AG08395 (cell line): ENCODE measurements at places on chromosomes 6 and 20.

- no peak for DNase-seq
These were observed 995 bp upstream of the GSTA4 start for GRCh38 chr6:52995913-52996645.

DNA sequence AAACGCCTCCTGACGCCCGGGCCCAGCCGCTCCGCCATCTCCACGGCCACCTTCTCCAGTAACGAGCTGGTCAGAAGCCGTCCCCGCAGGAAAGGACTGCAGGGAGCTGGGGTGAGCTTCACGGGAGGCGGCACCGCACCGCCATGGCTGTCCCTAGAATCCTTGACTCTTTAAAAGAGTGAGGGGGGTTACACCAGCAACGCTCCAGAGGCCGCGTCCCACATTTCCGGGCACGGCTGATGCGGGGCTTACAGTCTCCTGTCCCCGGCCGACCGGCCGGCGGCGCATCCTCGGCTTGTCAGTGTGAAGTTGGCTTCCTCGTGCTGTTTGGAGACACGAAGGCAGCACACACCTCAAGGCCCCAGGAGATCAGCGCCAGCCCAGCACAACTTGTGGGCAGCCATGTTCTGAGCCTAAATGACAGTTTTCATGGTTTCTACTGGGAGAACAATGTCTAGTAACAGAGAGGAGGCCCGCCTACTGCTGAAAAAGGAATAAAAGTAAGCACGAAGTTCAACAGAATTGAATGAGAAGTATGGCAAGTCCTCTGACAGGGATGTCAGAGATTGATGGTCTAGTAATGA lies 30.4 kb downstream of the SLC2A4RG start:
- no peak for DNase-seq

DNA sequence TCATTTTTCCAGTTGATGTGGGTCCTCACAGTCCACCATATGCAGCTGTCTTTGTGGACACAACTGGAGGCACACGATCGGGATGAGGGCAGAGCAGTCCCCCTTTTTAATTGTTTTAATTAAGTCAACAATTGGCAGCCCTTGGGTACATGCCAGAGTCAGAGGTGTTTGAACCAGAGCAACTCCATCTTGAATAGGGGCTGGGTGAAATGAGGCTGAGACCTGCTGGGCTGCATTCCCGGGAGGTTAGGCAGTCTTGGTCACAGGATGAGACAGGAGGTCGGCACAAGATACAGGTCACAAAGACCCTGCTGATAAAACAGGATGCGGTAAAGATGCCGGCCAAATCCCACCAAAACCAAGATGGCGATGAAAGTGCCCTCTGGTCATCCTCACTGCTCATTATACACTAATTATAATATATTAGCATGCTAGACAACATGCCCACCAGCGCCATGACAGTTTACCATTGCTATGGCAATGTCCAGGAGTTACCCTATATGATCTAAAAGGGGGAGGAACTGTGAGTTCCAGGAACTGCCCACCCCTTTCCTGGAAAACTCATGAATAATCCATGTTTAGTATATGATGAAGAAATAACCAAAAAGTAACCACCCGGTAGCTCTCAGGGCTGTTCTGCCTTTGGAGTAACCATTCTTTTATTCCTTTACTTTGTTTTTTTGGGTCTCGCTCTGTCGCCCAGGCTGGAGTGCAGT lies 31.8 kb upstream of the BLCAP start:
- DNase-seq = no peak

GRCh38 chr20:55937283-55937682 lies 68.0 kb downstream of the CBLN4 start:
- no peak for DNase-seq

- no peak for DNase-seq
These were observed 30.8 kb upstream of the HLA-DOA start for GRCh38 chr6:33040157-33040556.

GRCh38 chr6:125951323-125951722 lies 5.2 kb upstream of the HINT3 start:
- no peak for DNase-seq

GRCh38 chr20:20213526-20214121 lies 154.3 kb upstream of the INSM1 start:
- DNase-seq = no peak

DNA sequence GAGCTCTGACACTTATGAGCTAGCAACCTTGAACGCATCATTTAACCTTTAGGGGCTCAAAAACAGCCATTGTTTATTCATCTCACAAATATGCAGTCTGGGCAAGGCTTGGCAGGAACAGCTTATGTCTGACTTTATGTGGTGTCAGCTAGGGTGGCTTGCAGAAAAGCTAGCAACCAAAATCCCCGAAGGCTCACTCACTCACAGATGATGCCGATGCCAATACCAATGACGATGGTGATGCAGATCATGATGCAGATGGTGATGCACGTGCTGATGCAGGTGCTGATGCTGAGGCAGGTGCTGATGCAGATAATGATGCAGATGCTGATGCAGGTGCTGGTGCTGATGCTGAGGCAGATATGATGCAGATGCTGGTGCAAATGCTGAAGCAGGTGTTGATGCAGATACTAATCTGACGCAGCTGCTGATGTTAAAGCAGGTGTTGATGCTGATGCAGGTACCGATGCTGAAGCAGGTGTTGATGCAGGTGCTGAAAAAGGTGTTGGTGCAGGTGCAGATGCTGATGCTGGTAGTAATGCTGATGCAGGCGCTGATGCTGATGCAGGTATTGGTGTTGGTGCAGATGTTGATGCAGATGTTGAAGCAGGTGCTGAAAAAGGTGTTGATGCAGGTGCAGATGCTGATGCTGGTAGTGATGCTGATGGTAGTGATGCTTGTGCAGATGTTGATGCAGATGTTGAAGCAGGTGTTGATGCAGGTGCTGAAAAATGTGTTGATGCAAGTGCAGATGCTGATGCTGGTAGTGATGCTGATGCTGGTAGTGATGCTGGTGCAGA lies 195.6 kb downstream of the NFATC2 start:
- peak; percentile 25 for DNase-seq

DNA sequence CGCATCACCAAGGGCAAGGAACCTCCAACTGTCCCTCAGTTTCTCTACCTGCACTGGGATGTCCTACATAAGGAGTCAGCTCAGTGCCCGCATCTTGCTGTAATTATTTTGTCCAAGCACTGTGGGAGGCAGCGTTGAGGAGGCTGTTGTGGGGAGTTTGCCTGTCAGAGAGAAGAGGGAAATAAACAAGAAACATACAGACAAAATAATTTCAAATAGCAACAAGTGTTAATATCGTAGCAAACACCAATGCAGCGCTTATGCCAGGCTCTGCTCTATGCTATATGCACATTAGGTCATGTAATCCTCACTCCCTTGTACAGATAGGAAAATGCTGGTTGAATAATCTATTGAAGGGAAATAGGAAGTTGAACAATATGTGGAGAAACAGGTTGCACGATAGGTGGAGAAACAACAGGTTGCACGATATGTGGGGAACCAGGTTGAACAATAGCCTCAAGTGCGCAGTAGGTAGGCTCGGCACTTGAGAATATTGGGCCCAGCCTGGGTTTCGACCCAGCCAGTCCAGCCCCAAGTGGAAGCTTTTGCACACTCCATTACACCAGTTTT lies 91.2 kb upstream of the SIRPA start:
- DNase-seq = no peak

- DNase-seq = no peak
These were observed 128.7 kb upstream of the CST7 start for GRCh38 chr20:24820345-24820744.

DNA sequence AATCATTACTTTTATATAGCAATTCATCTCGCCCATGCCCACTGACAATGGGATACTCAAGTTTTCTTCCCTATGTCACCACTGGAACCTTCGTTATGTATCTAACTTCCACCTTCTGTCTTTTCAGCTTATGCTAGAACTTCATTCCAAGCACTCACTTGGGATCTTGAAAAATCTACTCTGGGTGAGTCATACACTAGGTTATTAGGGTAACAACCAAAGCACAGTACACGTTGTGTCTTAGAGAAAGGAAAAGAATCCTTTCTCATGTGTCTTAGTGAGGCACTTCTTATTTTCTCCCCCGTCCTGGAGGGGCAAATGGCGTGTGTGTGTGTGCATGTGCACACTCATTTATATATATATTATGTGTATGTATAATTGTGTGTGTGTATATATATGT lies 18.3 kb upstream of the FAM162B start:
- DNase-seq = no peak

DNA sequence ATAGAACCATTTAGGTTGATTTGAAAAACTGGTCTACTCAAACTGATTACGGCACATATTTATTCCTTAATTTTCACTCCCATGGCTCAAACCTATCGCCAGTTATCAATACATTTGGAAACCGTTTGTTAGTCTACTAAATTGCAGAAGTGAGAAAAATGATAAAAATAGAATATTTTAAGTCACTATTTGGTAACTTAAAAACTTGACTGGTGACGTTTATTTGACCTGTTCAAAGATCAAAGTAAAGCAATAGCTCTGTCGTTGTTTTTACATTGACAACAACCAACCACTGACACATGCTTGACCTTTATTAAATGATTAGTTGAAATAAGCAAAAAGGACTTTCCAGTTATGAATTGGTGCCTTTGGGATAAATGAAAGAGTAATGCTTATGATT lies 402.9 kb upstream of the MAP3K7 start:
- no peak for DNase-seq

DNA sequence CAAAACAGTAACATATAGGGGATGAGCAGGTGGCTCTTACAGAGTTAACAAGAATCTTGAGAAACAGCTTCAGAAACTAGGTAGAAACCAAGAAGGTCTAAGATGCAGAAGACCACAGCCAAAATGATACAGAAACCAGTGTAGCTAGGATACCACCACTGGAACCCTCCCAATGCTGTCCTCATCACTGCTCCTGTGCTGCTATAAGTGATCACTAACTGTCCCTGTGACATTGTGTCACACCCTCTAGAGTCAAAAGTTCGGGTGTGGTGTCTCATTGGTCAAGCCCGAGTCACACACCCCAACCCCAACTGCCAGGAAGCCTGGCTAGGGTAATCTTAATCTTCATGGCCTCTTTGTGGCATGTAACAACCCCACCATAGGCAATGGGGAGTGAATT lies 153.1 kb downstream of the RCAN2 start:
- no peak for DNase-seq

- no peak for DNase-seq
These were observed 313.7 kb upstream of the SUPT3H start for GRCh38 chr6:45691426-45691825.

DNA sequence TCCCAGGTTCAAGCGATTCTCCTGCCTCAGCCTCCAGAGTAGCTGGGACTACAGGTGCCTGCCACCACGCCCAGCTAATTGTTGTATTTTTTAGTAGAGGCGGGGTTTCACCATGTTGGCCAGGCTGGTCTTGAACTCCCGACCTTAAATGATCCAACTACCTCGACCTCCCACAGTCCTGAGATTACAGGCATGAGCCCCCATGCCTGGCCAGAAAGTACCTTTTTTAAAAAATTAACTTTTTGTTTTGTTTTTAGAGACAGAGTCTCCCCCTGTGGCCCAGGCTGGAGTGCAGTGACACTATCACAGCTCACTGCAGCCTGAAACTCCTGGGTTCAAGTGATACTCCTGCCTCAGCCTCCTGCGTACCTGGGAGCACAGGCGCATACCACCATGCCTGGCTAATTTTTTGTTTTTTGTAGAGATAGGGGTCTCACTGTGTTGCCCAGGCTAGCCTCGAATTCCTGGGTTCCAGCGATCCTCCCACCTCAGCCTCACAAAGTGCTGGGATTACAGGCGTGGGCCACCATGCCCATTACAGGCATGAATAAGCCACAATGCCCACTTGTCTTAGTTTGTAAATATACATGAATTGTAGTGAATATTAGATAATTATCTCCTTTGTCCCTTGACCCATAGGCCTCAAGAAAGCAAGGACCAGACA lies 17.4 kb upstream of the EEF1A1 start:
- no peak for DNase-seq

DNA sequence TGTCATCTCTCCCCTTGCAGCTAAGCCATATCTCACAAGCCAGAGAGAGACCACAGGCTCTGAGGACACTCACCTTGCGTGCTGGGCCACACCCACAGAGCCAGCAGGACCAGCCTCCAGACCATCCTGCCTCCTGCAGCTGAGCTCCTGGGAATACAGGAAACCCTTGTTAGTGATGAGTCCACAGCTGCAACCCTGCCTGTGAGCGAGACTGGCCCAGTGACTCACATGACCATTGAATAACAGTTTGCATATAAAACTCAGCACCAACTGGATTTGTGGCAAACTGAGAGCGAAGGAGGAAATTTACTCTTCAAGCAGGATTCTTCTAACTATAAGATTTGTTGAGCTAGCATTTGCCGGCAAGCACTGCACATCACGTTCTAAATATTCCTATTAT lies 3.0 kb downstream of the THBS2 start:
- peak; percentile 89 for DNase-seq

DNA sequence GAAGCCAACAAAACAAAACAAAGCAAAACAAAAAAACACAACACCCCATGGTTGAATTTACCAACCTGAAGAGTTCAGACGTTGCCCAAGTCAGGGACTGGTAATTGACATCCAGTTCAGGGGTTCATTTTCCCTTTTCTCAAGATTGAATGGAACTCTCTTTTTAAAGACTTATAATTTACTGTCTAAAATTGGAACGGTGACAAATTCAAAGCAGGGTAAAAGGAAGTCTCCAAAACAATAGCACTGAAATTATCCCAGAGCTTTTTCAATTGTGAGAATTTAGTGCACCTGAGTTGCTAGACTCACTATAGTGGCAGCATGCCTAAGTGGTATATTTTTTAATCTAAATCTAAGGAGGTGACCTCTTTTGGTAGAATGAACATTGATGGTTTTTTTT lies 90.9 kb upstream of the PREP start:
- no peak for DNase-seq

GRCh38 chr6:14743474-14744211 lies 502.2 kb upstream of the JARID2 start:
- DNase-seq = peak; percentile 92

GRCh38 chr20:36887752-36888090 lies 11.8 kb downstream of the TLDC2 start:
- DNase-seq = peak; percentile 40

DNA sequence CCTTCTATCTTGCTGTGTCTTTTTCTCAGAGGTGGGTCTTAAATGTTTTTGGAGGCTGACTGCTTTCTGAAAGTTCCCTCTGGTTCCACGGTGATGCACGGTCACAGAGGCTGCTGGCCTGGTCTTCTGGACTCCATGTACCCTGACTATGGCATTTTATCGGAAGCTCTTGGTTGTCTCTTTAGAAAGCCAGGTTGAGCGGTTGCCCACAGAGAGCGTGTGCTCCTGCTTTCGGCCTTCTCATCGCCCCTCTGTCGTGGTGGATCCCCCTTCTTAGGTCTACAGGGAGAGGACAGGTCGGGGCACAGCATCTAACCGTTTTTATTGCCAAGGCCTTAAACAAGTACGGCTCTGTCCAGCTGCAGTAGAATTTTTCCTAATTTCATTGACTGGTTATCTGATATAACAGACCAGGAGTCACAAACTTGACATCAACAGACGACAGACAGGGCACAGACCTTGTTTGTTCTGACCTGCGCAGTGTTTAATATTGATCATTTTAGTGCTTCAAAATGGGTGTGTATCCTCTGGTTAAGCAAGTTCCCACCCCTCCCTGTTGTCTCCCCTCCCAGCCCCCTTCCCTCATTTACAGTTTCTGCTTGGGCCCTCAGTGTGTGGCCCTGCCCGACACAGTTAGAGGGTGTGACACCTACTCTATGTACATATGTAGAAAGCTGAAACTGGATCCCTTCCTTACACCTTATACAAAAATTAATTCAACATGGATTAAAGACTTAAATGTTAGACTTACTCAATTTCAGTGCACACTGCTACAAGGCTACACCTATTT lies 24.7 kb downstream of the SYTL3 start:
- no peak for DNase-seq

- no peak for DNase-seq
These were observed 1198.4 kb upstream of the CITED2 start for GRCh38 chr6:140572867-140573266.
